ENCODE measurements at places on chromosomes 1 and 21.

DNA sequence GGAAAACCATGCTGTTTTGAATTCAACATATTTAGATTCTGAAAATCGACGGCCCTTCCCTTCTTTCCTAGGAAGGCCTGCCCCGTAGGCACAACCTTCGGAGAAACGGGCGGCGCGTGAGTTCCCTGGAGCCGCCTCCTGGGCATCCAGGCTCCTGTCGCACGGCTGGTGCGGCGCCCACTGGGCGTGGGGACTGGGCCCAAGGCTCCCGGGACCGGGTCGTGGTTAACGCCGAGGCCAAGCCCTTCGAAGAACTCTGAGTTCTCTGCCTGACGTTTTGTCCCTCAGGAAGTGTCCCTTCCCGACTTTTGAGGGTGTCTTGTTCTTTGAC is 19.2 kb upstream of the TBX15 start:
- DNase-seq, result no peak

DNA sequence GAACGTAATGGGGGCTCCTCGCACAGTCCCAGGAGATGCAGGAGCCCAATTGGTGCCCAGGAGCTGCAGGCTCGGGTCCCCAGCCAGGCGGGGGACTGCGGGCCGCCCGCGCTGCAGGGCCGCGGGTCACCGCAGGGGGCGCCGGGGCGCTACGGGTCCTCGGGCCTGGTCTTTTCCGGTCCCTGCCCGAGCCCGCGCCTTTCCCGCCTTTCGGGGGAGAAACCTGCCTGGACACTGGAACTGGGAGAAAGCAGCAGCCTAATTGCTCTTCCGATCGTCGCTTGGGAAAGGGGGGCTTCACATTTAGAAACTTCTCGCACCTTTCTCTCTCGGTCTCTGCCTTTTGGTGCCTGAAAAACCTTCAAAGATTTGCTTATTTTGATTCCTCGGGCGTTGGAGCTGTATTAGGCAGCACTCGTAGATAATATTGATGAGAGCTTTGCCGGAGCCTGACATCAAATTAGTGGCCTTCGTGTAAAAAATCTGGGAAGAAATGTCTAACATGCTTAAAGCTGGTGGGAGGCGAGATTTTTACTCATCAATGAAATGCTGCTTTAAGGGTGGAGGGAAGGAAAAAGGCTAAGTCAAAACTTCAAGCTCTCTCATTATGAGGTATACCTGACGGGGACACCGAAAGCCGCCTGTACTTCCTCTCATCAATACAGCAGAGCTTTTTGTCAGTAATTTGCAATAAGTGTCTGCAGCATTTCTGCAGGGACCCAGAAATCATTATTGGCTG is 12.6 kb upstream of the BARHL2 start:
- no peak for DNase-seq

- no peak for DNase-seq
Measured at GRCh38 chr1:29094954-29095353, 28.7 kb downstream of the TMEM200B start.

GRCh38 chr1:161226320-161226711 is 456 bp downstream of the TOMM40L start:
- DNase-seq, result no peak

DNA sequence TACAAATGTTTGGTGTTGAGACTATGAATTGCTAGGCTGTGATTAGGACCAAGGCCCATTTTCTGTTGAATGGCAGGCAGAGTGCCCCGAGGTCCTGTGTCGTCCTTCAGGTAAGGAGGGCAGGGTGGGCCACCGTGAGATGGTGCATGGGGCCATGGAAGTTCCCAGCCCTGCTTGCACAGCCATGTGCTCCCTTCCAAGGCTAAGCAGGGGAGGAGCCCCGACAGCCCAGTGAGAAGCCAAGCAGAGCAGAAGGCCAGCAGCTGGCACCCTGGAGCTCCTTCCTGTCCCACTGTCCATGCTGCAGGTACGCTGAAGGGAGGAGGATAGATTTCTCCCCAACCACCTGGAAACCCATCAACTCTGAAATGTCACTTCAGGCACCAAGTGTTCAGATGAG is 8.2 kb upstream of the NUAK2 start:
- no peak for DNase-seq

GRCh38 chr1:214123061-214123784 is 135.4 kb downstream of the PROX1 start:
- peak; percentile 63 for DNase-seq

DNA sequence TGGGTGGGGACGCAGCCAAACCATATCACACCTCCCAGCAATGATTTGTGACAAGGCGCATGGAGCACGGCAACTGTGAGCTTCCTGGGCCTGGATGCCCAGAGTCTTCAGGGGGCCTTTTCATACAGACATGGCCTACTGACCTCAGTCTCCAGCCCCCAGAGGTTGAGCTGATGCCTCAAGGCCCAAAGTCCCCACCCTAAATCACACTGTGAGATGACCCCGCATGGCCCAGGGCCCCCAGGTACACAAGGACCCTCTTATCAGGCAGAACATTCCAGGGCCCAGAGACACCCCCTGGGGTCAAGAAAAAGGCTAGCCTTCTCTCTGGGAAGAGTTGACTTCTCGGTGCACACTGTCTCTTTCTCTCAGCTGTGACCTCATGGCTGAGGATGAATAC is 179.7 kb upstream of the C1orf174 start:
- no peak for DNase-seq

DNA sequence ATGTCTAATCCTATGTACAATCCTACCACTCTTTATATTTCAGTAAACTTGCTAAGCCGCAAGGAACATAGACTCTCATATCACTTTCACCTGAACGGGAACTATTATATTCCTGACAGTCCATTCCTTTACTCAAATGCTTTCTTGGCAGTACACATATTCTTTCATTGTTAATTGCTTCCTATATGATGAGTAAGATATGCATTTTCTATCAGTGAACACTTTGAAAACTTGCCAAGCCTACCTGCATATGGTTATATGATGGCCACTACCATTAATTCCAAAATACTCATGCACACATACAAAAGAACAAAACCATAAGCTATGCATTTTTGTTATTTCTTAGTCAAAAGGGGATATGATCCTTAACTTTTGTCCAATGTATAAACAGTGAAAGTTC is 341.5 kb downstream of the VAV3 start:
- DNase-seq, result no peak

- DNase-seq, result no peak
Measured at GRCh38 chr1:197184190-197184589, 37.7 kb upstream of the ASPM start.

GRCh38 chr1:116478621-116479020 is 92.2 kb downstream of the CD58 start:
- no peak for DNase-seq

- no peak for DNase-seq
Measured at GRCh38 chr1:165856021-165856420, 28.6 kb downstream of the UCK2 start.

GRCh38 chr1:34779526-34779925 is 1.5 kb upstream of the GJB3 start:
- DNase-seq, result no peak

Data from ureter (tissue), 1 donor.